Stimulated activated CD4-positive, alpha-beta T cell treated with anti-CD3 and anti-CD28 coated beads, Interleukin-15, amount 100 ng/mL, for 1 hour (primary cell): ENCODE measurements at places on chromosomes 6 and 20.
A peak's percentile ranks its signal among the peaks of the same experiment; 100 is the strongest.

DNA sequence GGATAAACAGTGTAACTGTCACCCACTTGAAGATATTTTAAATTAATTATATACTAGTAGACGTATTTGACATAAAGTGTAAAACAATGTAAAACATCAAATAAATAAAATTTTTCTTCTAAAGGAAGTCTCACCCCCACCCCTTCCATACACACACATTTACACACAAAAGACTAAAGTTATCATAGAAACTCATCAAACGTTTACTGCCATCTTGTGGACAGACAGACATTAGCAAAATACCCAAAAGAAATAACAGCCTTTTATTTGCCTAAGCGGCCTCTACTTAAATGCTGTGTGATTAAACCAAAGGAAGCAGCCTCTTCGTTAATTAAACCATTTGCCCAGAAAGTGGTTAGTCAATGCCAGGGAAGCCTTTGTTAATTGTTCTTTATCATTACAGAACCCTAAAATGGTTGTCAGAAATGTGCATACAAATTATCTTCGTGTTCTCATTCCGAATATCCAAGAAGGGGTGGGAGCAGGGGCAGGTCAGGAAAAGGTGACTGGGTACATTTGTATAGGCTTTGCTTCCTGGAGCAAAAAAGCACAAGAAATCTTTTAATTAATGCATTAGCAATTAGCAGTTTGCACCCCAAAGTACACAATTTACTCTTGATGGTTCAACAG lies 176.2 kb upstream of the SASH1 start:
- no peak for DNase-seq

DNA sequence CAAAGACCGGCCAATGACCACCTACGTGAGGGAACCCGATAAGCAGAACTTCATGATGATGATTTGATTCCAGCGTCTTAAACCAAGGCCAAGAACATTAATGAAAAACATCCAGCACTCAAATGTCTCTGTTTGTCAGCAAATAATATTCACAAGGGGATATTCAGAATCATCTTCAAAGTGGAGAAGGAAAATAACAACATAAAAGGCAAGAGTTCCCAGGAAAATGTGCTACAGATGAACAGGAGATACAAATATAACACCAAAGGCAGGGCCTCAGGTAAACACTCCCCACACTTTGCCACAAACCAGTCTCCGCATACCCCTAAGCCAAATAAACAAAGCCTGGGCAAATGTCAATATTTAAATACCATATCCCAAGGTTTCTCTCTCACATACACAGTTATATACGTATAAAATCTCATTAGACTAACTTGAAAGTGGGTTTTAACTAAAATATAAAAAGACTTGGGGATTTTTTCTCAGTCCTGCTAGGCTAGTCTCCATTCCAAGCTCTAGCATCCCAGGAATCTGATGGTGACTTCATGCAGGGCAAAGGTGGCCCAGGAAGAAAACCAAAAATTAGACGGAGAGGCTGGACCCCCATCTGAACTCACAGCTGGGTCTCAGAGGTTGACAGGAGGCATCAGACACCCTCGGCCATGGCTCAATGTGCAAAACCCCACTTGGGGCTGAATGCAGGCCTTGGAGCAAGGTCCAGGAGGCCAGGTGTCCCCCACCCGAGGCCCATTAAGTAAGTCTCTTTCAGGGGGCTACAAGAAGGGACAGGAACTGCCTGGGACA lies 32.1 kb downstream of the TRAM2 start:
- DNase-seq, result no peak

- DNase-seq, result no peak
These were observed 38.1 kb downstream of the ECT2L start for GRCh38 chr6:138833816-138834539.

GRCh38 chr20:56373942-56374341 lies 15.2 kb downstream of the FAM210B start:
- no peak for DNase-seq

GRCh38 chr20:60250251-60250650 lies 292.0 kb downstream of the CDH26 start:
- DNase-seq, result no peak

DNA sequence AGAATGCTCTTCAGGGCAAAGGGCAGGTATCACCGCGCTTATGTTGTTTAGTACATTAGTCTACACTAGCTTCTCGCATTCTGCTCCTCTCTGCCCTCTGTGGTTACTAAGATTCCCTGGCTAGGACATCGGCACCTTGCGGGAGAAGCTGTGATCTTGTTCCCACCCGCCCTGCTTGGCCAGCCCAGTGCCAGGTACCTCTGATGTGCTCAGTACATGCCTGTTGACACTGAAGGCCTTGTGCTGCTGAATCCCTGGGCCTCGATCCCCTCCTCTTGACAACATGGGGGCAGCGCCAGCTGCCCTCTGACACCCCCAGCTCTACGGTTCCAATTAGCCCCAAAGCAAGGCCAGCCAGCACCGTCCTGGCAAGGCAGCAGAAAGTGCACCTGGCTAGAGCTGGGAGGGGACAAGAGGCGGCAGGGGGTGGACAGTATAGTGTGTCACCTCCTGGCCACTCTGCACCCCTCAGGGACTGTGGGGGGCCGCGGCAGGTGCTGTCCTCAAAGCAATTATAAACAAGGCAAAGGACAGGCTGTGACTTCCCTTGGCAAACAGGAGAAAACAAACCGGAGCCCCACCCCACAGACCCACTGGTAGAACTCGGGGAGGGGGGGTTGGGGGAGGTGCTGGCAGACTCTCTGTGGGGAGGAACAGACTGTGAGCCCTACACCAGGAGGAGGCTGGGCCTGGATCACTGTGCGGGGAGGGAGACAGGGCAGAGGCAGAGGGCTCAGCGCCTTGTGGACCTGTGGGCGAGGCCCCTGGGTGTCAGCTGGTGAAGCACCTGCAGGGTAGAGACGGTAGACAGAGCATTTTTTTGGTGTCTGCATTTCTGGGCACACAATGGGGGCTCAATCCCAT lies 7.1 kb downstream of the TFEB start:
- DNase-seq, result no peak

DNA sequence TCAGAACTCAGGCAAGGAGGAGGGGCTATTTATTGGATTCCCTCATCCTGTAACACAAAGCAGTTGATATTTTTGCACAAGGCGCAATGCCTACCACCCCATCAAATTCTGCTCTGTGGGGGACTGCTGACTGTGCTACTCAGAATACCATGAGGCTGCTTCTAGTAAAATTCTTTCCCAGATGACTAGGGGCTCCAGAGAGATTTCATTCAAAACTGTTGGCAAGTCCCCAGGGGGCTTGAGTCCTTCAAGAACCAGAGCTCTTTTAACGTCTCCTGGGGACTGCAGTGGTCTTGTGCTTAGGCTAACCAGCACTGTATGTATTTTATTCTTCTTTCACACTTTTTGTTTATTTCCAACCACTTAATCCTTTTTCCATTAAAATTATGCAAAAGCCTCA lies 365.9 kb upstream of the AGPAT4 start:
- DNase-seq, result no peak

GRCh38 chr20:59737073-59737666 lies 132.8 kb downstream of the PHACTR3 start:
- DNase-seq, result no peak

- peak; percentile 16 for DNase-seq
These were observed at the start of gene BTN3A1 for GRCh38 chr6:26401987-26402658. TSS of gene BTN3A1 (plus strand) at chr6:26402275. CDS start at chr6:26405564, 3,289 bp downstream.

DNA sequence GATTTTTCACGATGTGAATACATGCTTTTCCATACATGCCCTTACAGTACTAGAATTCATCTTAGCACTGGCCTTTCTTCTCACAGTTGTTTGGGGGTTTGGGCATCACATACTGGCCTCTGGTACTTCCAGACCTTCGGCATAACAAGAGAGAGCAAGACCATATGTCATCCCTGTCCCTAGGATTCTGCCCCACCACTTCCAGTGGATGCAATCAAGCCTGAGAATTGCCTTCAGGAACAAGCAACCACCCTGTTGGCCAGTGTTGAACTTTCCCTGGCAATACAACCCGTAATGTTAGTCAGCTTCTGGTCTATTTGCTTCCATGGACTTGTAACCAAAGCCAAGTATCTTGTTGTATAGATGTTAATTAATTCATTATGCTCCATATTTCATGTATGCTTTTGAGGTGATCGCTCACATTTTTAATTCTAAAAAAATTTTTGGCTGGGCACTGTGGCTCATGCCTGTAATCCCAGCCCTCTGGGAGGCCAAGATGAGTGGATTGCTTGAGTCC lies 15.4 kb upstream of the SLPI start:
- no peak for DNase-seq
